Cardiac muscle cell (in vitro differentiated cells and primary cell): ENCODE measurements at places on chromosomes 16 and 17. TPM values are rescaled to one million over a fixed set of nuclear protein-coding genes. Genes with fewer than 3 reads are reported as not detected.

Gene HSF4
- total RNA-seq, result 0.63 and 7.9 TPM in 2 replicates

Gene KRT33A
- total RNA-seq, result not detected in 2 replicates

Gene APRT
- total RNA-seq, result 123 and 140 TPM in 2 replicates

Gene ACSM2B
- total RNA-seq, result not detected in 2 replicates

Gene ARL5C
- total RNA-seq, result 0.12 TPM in 1 of 2 replicates, not detected in the other

Gene OR1F1
- total RNA-seq, result not detected in 2 replicates

Gene AATF
- 24.3 and 50.2 TPM in 2 replicates for total RNA-seq

Gene ZMYND15
- not detected in 2 replicates for total RNA-seq

Gene CSH1
- total RNA-seq, result not detected in 2 replicates

Gene EXOC7
- 121 and 166 TPM in 2 replicates for total RNA-seq

Gene MRC2
- 76.0 and 136 TPM in 2 replicates for total RNA-seq

Gene SCARF1
- total RNA-seq, result 7.6 and 9.8 TPM in 2 replicates

Gene NXPH3
- 8.1 and 9.0 TPM in 2 replicates for total RNA-seq

Gene TRIM72
- 0.21 and 0.51 TPM in 2 replicates for total RNA-seq

Gene PRAC1
- not detected in 2 replicates for total RNA-seq

Gene TIMP2
- total RNA-seq, result 22.0 and 25.8 TPM in 2 replicates

Gene SEPTIN1
- 0.92 and 0.95 TPM in 2 replicates for total RNA-seq

Gene HLF
- total RNA-seq, result 0.28 and 0.74 TPM in 2 replicates

Gene MAPT
- total RNA-seq, result 1.3 and 2.9 TPM in 2 replicates

Gene NRN1L
- 2.2 and 4.8 TPM in 2 replicates for total RNA-seq

Gene MYCBPAP
- 1.2 and 3.2 TPM in 2 replicates for total RNA-seq

Gene SHCBP1
- total RNA-seq, result 1.8 and 4.4 TPM in 2 replicates

Gene PIRT
- total RNA-seq, result not detected in 2 replicates

Gene KRT16
- total RNA-seq, result not detected in 2 replicates

Gene HBM
- total RNA-seq, result not detected in 2 replicates

Gene QRICH2
- total RNA-seq, result 6.4 and 6.8 TPM in 2 replicates

Gene TBL3
- 72.4 and 94.7 TPM in 2 replicates for total RNA-seq

Gene PTX4
- 0.30 and 0.49 TPM in 2 replicates for total RNA-seq

Gene CCDC78
- 9.7 and 16.5 TPM in 2 replicates for total RNA-seq

Gene SPNS2
- 1.0 and 3.5 TPM in 2 replicates for total RNA-seq
